ENCODE measurements at places on chromosomes 13 and 19.
A peak's percentile ranks its signal among the peaks of the same experiment; 100 is the strongest.

DNA sequence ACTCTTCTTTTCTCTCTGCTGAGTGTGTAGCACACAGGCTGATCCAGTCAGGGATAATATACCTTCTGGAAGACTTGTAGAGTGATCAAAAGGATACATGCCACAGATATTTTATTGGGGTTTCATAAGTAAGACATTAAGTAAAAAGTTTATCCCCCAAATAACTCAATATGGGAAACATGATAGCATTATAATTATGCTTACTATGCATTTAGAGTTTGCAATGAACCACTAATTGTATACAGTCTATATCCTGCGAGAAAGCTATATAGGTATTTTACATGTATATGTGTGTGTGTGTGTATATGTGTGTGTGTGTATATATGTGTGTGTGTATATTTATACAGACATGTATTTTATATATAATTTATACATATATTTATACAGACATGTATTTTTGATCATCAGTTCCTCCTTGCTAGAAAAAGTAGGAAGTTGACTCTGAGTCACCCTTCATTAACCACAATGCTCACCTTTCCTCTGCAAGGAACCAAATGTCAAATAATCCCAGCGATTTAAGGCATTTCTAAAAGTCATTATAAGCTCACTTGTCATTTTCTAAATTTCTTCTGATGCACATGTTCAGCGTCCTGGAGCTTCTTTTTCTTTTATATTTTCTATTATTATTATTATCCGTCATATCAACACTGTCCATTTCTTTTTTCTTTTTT, 312.5 kb upstream of the OBI1 start:
- no peak for DNase-seq

DNA sequence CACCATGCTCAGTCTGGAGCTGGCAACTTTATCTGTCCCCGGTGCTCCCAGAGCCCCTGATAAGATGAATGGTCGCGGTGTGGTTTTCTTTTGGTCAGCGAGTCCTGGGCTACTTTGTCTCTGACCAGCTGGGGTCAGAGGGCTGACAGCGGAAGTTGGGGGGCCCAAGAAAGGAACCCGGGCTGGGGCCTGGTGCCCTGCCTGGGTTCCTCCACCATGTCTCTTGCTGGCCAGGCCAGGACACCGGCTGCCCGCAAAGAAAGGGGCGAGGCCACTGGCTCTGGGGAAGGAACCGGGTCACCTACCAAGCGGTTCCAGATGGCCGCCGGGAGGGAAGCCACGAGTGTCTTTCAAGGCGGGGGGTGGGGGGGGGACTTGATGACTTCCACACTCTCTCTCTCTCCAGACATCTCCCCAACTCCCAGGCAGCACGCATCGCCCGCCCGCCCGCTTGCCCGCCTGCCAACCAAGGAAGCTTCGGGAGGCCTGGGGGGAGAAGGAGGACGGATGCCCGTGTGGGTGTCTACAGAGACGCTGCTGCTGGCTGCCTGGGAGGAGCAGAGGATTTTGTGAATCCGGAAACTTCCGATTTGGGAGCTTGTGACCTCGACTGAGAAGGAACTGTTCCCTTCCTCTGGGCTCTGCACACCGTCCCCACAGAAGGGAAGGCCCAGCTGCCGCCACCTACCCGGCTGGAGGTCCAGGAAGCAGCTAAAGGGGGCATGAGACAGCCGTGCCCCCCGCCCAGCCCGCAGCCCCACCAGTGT, 1.1 kb downstream of the PIP5K1C start:
- no peak for DNase-seq

GRCh38 chr13:23087880-23088279, 92.9 kb upstream of the SGCG start:
- DNase-seq, result no peak

DNA sequence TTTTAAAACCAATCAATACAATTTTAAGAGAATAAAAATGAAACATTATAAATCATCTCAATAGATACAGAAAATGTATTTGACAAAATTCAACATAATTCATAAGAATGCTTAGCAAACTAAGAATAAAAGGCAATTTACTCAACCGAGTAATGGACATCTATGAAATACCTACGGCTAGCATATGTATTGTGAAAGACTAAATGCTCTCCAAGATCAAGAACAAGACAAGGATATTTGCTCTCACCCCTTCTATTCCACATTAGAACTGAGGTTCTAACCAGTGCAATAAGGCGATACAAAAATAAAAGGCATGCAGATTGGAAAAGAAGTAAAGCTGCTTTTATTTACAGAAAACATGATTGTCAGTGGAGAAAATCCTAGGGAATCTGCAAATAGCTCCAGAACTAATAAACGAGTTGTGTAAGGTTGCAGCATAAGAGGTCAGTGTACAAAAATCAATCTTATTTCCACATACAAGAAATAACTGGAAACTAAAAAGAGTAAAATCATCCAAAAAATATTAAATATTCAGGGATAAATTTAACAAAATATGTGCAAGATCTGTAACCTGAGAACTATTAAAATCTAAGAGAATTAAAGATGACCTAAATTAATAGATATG, 16.4 kb downstream of the KATNAL1 start:
- DNase-seq, result no peak

- no peak for DNase-seq
Observed at GRCh38 chr19:18173054-18173571, 500 bp upstream of the IFI30 start.

- no peak for DNase-seq
Observed at GRCh38 chr19:34243876-34244578, 10.3 kb upstream of the GARRE1 start.

GRCh38 chr13:102369302-102369701, 32.5 kb downstream of the FGF14 start:
- DNase-seq, result no peak

DNA sequence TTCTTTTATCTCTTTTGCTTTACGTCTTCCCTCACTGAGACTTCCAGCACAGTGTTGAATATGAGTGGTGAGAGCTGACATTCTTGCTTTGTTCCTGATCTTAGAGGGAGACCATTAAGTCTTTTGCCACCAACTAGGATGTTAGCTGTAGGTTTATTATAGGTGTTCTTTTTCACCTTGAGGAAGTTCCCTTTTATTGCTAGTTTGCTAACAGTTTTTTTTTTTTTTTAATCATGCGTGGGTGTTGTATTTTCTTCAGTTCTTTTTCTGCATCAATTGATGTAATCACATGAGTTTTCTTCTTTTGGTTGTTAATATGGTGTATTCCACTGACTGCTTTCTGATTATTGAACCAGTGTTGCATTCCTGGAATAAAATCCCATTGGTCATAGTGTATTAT, 21.1 kb downstream of the AP1M1 start:
- DNase-seq, result no peak

- no peak for DNase-seq
Observed at GRCh38 chr19:19420570-19421298, 15.3 kb downstream of the GATAD2A start.

- no peak for DNase-seq
Observed at GRCh38 chr19:38135150-38135998, 88.6 kb downstream of the DPF1 start.

GRCh38 chr13:67130444-67130843, 99.7 kb downstream of the PCDH9 start:
- no peak for DNase-seq

- DNase-seq, result no peak
Observed at GRCh38 chr13:48299591-48299990, 4.0 kb upstream of the RB1 start.

DNA sequence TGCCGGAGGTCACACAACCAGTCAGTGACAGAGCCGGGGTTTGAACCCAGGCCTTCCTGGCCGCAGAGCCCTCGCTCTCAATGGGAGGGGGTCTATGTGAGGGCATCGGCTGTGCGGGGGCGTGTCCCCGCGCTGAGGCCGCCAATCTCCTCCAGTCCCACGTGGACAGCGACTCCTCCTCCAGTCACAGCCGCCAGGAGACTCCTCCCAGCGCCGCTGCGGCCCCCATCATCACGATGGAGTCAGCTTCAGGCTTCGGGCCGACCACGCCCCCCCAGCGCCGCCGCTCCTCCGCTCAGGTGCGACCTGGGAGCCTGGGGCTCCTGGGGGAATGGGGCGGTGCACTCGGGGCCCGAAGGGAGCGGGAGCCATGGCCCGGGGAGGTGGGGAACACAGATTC, 6.0 kb downstream of the SPRED3 start:
- peak; percentile 58 for DNase-seq

GRCh38 chr13:22018076-22018835, 347.4 kb downstream of the FGF9 start:
- DNase-seq, result no peak

DNA sequence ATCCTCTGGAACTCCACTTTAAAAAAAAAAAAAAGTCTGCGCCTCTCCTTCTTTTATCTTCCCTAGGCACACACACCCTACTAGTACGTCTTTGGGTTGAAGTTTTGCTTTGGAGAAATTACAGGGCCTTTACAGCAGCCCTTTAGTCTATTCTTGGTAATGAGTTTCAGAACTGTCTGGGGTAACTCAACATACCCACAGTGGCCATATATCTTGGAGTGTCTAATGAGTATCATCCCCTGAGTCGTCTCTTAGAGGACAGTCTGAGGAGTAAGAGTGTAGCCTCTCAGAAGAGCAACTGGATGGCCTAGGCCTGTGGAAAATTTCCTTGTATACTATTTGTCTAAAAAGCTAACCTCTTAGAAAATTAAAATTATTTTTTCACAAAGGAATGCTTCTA, 6.1 kb upstream of the ZNF681 start:
- no peak for DNase-seq

- peak; percentile 56 for DNase-seq
Observed at GRCh38 chr13:45047394-45048310, 58.3 kb downstream of the GPALPP1 start.

Data from stimulated activated CD4-positive, alpha-beta T cell treated with anti-CD3 and anti-CD28 coated beads, Interleukin-15, amount 100 ng/mL, for 1 hour (primary cell).